ENCODE measurements at places on chromosomes 1 and 21.

DNA sequence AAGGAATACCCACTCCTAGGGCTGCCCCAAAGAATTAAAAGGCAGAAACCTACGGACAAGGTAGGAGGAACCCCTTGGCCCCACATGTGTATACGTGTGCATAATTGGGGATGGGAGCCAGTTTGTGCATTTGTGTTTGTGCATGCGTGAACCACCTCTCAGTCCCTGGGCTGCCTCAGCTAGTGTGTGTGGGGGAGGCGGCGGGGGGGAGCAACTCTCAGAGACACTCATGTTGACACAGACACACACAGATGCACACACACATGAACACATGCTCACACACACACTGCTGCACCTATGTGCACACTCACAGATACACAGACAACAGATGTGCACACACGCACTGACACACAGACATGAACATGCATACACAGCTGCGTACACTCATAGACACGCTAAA is 5.1 kb downstream of the LDLRAD1 start:
- peaks cover 29% of the 10 kb centered on the region for H3K27me3 ChIP-seq
- H3K4me3 ChIP-seq = no peak overlapping the region
- peaks cover 4% of the 10 kb centered on the region for H3K36me3 ChIP-seq
- no peak overlapping the region for H3K27ac ChIP-seq

DNA sequence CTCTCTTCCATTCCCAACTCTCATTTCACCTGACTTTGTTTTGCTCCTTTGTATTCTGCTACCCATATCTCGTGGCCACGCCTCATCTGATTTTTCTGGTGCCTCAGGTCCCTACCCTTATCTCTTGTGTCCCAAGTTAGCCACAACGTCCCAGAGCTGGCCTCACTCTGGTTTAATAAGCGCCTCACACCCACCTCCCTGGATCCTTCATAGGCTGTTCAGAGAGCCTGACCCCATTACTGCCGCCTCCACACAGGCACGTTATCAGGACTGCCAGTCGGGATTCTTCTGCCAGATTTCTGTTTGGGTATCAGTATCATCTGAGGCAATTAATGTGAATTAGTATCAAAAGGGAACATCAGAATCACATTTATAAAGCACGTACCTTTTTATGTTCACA is 34.7 kb upstream of the TMEM125 start:
- H3K27ac ChIP-seq = no peak overlapping the region
- no peak overlapping the region for H3K4me3 ChIP-seq
- peaks cover 23% of the 10 kb centered on the region for H3K4me1 ChIP-seq
- H3K36me3 ChIP-seq = no peaks in the 10 kb centered on the region
- no peak for DNase-seq

- peaks cover 8% of the 10 kb centered on the region for H3K27me3 ChIP-seq
- H3K36me3 ChIP-seq = no peaks in the 10 kb centered on the region
- peak overlapping the region; percentile 83 for H3K4me3 ChIP-seq
- DNase-seq = peak; percentile 41
- peaks cover 20% of the 10 kb centered on the region for H3K4me1 ChIP-seq
Observed at GRCh38 chr1:64469116-64469976, 583 bp upstream of the CACHD1 start.

DNA sequence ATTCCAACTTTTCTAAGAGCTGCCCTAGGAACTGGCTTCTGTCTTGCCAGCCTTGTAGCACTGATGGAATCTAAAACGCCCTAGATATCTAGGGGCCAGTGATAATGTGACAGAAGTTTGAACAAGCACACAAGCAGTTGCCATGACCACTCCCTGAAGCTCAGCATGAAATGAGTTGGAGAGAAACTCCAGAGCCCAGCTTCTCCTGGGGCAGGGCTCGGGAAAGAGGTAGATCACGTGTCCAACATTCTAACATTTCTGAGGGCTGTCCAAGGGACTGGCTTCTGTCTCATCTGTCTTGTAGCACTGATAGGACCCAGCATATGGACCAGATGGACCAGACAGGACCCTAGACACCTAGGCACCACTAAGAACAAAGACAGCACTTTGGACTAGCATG is 37.9 kb downstream of the OMA1 start:
- no peak for DNase-seq
- H3K36me3 ChIP-seq = peaks cover 19% of the 10 kb centered on the region
- no peaks in the 10 kb centered on the region for H3K27me3 ChIP-seq
- H3K4me3 ChIP-seq = no peak overlapping the region

DNA sequence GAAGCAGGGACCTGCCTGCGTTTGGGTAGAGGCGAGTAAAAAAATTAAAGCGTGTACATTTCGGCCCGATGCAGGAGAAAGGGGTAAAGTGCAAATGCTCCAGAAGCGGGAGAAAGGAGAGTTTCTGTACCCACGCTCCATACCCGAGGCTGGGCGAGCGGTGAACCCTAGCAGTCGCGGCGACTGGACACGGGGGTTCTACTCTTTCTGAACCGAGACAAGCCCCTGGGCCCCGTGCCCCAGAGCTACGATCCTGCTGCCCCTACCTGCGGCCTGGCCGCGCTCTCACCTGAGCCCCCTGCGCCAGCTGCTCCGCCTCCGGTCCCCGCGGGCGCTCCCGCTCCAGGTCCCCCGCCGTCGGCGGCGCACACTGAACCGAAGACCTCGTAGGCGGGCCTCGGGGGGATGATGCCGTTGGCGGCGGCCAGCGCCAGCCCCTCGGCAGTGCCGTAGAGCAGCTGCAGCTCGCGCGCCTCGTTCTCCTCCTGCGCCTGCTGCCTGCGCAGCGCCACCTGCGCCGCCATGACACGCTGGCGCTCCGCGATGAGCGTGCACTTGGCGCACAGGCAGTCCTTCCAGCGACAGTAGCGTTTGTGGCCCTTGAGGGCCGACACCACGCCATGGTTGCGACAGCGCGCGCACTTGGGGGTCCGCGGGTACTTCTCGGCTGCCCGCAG is 2.4 kb downstream of the DMRTA2 start:
- no peak overlapping the region for H3K27ac ChIP-seq
- H3K4me1 ChIP-seq = no peaks in the 10 kb centered on the region
- H3K4me3 ChIP-seq = no peak overlapping the region
- peaks cover 7% of the 10 kb centered on the region for H3K36me3 ChIP-seq
- no peaks in the 10 kb centered on the region for H3K27me3 ChIP-seq

GRCh38 chr1:151847867-151848596 is 5.5 kb downstream of the THEM5 start:
- no peaks in the 10 kb centered on the region for H3K36me3 ChIP-seq
- no peak overlapping the region for H3K27ac ChIP-seq
- DNase-seq = no peak
- H3K4me1 ChIP-seq = peaks cover 16% of the 10 kb centered on the region
- H3K4me3 ChIP-seq = no peak overlapping the region
